Stimulated activated CD8-positive, alpha-beta memory T cell treated with anti-CD3 and anti-CD28 coated beads, Interleukin-2, amount 100 ng/mL, for 1 hour (primary cell): ENCODE measurements at places on chromosomes 13 and 19.

DNA sequence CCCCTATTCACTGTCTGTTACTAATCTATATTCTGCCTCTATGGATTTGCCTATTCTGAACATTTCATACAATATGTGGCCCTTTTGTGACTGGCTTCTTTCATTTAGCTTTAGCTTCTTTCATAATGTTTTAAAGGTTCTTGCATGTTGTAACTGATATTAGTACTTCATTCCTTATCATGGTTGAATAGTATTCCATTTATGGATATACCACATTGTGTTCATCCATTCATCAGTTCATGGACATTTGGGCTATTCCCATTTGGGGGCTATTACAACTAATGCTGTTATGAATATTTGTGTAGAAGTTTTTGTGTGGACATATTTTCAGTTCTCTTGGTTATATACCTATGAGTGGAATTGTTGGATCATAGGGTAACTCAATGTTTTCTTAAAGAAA lies 44.4 kb upstream of the TDRD3 start:
- no peak for DNase-seq

GRCh38 chr13:113129921-113130750 lies 7.5 kb downstream of the F10 start:
- no peak for DNase-seq

DNA sequence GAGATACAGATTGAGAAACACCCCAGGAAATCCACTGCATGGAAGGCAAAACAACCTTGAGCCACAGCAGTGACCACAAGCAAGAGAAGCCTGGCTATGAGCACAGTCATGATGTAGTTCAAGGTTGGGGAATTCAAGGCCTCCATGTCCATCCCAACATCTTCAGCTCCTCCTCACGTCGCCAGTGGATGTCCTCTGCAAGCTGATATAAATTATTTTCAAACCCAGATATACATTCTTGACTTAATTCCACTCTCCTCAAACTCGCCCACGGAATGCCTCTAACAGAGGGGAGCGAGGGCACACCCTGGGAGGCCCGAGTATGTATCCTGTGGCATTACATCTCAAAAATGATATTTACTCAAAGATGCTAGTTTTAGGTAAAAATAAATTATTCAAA lies 105.5 kb downstream of the SHISA2 start:
- no peak for DNase-seq

- peak; percentile 73 for DNase-seq
Measured at GRCh38 chr19:42132851-42133528, 744 bp upstream of the POU2F2 start.

DNA sequence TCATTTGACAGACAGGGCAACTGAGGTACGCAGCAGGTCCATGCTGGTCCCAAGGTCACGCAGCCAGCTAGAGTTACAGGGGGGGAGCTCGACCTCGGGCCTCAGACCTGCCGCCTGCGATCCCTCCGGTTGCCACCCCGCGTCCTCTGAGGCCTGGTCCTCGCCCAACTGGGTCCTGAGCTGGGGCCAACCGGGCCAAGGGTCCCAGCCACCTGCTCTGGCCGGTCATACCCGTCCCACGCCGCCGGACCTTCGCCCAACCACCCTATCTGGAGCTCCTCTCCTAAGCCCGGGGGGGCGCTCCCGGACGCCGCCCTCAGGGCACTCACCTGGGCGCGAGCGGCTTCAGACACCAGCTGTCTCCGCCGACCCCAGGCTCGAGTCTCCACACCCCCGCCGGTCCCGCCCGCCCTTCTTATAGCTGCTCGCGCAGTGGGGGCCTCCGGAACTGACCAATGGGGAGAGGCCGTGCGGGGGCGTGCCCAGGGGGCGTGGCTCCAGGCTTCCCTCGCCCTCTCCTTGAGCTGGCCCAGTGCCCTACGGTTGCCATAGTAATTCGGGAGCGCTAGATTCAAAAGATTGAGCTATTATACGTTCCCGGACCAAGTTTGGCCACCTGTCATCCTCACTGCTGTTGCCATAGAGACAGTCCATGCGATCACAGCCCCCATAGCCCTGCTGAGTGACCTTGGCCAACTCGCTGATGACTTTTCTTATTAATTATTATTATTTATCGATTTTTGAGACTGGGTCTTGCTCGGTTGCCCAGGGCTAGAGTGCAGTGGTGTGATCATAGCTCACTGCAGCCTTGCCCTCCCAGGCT lies at the start of gene PLIN5:
TSS of gene PLIN5 (minus strand) at position 389 of the 823 bp plus-strand sequence. CDS start 1,150 bp downstream, outside the sequence.
- DNase-seq = no peak

DNA sequence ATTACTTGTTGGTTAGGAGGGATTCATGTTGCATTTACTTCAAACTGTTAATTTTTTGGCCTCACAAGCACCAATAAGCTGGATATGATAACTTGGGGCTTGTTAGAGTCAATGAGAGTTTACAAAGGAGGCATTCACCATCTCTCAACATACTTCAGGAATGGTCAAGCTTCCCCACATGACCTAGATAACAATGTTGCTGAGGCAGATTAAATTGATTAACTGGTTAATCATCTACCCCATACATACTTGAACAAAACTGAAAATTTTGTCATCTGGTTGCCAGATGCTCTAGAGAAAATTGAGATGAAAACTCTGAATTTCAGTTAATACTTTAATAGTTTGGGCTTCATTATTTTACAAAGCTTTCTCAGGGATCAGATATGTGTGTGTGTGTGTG lies 43.0 kb upstream of the UBL3 start:
- no peak for DNase-seq

DNA sequence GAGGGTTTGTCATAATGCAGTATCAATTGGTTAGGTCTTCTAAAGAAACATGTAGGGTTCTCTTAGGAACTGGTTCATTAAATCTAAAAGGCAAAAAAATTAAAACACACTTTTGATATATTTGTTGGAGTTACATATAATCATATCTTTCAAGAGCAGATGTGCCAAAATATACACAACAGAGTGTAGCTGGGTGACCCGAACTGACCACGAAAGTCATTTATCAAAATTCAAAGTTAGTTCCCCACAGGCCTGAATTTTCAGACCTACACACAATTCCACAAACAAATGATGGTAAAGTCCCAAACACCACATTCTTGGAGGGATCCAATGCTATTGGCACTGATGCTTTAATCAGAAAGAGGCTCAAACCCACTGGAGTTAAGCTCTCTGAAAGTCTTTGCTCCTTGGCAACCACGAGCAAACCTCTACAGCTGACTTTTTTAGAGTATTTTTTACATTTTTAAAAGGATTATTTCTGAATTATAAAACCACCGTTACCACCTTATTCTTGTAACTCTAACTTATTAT lies 50.9 kb downstream of the IRS2 start:
- DNase-seq = no peak

- no peak for DNase-seq
Measured at GRCh38 chr19:47523473-47523872, 8.6 kb upstream of the NAPA start.

- DNase-seq = no peak
Measured at GRCh38 chr13:97976610-97977521, 23.4 kb downstream of the IPO5 start.

DNA sequence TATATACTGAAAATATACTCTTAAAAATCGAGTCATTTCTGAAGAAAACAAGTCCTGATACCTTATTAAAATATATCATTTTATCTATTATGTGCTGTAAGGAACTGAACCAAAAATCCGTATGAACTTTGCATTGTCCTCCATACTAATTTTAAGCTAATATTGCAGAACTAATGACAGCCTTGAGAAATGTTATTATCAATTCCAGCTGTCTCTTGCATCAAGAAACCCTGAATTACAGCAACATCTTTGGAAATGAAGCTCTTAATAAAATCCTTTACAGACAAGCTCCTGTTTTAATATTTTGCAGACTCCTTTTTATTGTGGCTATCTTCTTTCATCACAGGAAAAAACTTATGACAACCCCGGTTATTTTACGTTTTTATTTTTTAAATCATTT lies 1335.3 kb downstream of the EFNB2 start:
- DNase-seq = no peak

DNA sequence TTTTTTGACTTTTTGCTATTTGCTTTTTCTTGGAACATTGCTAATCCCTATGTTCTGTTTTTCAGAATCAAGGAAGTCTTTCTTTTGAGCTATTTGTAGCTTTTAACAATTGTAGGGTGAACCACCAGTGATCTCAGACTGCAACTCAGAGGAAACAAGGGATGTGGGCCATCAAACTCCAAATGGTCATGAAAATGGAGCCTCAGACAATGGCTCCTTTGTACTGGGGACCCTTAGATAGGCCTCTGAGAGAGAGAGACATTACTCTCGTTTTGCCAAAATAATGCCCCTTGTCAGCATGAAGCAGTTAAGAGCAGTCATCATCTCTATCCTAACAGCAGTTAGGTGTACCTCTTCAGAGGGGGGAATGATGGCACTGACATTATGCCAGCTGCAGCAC lies 56.4 kb upstream of the GJB6 start:
- DNase-seq = no peak

DNA sequence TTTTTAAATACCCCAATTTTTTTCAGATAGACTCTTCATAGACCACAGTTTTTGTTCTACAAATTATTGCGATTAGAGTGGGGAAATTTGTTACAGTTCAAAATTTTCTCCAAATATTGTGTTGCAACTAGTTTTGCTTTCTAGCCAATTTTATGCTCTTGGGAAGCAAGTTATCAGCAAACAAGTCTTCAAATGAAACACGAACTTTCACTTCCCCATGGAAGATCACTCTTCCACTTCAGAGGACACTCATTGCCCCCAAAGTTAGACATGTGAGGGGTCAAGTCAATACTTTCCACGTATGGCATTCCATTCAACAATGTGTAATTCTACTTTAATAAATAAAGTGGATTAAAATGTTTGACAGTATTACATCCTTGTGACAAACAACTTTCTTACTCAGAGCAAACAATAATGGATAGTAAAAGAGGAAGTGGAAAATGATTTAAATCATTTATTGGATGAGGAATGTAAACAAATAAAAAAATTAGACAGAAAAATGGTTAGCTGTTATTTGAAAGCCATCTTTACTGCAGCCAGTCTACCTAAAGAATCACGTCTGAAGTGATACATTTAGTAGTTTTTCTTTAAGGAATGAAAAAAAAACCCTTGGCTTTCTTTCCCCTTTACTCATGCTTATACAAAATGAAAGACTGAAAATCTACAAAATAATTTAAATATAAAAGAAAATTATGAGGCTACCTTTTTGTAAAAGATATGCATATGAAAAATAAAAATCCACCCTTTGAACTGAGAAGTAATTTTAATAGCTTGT lies 41.2 kb upstream of the TNFSF11 start:
- no peak for DNase-seq

GRCh38 chr13:37134411-37135041 lies 29.1 kb upstream of the CSNK1A1L start:
- DNase-seq = no peak

DNA sequence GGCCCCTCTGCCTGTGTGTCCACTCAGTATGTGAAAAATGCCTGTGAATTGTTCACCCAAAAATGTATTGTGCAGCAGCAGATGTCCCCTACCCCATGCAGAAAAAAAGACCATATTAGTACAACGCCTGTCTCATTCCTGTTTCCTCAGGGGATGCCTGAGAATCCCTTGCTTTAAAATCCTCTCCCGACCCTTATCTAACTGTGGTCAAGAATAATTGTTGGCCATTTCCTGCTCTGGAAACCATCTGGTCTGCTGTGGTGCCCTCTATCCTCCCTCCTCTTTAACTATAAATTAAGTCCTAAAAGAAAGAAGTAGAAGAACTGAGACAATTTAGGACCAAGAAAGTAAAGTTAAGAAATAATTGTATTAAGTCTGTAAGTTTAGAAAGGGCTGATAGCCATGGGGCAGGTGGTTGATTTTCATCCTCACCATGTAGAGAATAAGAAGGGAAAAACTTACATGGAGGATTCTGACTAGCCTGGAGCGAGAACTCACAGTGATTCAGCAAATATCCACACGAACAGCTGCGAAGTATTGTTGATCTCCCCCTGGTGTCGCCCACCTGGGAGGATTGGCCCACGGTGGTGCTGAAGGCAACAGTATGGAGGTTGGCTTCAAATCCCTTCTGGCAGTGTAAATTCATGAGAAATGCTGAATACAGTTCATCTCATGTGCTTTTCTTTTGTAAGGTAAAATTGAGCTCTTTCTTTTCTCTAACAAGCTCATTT lies 85.6 kb downstream of the COL4A2 start:
- no peak for DNase-seq

DNA sequence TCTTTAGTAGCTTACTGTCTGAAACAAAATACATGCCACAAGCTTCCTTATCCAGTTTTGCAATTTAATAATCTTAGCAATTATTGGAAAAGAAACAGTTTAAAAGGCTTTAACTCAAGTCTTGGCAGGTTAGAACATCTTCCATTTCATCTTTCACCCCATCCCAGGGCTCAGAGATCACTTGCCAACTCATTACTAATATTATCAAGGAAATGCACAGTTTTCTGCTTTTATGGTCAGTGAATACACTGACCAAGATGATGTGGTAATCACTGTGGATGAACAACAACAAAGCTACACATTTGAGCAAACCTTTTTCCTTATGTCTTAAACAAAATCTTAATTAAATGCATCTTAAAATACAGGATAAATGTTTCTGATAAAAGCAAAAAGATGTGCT lies 48.0 kb upstream of the ITM2B start:
- DNase-seq = no peak

- no peak for DNase-seq
Measured at GRCh38 chr13:36143738-36144137, 12.6 kb upstream of the DCLK1 start.

DNA sequence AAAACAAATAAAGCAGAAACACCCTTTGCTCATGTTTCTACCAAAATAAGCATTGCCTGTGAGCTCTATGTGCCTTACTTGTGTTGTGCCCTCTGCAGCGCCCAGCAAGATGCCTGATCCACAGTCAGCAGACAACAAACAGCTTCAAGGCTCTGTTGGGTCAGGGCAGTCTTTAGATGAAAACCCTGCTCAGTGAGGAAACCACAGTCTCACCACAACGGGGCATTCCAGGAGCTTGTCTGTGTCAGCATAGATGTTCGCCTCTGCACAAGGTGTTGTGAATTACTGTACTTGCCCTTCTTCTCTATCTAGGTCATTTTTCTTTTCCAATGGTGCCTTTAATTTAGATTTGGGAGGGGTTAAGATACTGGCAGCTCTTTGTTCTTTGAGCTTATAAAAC lies 251.9 kb downstream of the COL4A1 start:
- no peak for DNase-seq

DNA sequence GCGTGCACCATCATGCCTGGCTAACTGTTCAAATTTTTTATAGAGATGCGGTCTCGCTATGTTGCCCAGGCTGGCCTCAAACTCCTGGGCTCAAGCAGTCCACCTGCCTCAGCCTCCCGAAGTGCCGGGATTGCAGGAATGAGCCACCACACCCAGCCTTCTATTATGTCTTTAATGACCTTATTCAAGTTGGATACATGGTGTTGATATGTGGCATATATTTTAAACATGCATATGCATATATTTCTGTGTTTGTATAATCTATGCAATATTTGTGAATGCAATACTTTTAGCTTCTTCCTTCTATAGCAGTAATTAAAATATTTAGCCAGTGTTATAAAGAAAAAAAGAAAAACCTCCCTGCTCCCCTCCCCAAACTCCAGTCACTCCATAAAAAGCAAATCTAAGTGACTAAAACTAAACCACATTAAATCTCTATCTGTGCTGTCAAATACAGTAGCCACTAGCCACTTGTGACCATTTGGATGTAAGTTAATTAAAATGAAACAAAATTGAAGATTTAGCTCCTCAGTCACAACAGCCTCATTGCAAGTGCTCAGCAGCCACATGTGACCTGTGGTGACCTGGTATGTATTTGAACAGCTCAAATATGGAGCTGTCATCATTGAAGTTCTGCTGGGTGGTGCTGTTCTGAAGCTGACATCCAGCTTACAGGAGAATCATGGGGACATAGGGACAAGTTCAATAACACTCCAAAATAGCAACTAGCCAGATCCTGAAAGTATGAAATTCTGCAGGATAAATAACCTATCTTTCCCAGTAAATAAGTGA lies 27.4 kb downstream of the FCGBP start:
- no peak for DNase-seq
